ENCODE measurements at places on chromosomes 11 and 22.
A peak's percentile ranks its signal among the peaks of the same experiment; 100 is the strongest.

DNA sequence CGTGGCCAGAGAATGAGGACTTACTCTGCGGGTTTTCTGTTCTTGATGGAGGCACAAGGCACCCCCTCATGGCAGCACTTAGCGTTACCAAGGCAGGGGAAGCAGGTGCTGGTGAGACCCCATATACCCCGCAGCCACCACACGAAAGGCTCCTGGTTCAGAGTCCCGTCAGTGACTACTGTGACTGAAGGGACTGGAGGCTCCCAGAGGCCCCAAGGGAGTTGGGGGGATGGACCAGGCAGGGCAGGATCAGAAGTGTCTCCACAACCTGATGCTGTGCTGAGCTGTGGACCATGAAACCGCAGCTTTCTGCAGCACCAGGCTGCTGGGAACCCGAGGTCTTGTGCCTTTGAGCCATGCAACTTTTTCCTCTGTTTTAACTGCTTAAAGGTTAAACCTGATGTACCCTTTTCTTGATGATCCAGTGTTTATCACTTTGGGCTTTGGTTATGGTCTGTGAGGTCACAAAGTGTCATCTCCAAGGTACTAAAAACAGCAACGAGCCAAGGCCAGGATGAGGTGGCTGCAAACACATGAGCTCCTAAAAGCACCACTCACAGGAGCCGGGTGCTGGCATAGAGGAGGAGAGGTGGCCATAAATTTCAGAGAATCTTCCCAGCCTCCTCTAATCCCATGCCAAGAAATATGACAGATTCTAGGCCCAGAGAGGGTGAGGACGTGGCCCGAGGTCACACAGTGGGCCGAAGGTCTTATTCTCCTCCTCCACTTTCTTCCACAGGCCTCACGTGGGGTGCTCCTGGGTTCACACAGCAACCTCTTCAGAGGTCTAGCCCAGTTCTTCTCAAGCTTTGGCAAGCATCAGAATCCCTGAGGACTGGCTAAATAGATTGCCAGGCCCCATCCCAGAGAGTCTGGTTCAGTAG lies 4.2 kb upstream of the LRRC32 start:
- DNase-seq: no peak

DNA sequence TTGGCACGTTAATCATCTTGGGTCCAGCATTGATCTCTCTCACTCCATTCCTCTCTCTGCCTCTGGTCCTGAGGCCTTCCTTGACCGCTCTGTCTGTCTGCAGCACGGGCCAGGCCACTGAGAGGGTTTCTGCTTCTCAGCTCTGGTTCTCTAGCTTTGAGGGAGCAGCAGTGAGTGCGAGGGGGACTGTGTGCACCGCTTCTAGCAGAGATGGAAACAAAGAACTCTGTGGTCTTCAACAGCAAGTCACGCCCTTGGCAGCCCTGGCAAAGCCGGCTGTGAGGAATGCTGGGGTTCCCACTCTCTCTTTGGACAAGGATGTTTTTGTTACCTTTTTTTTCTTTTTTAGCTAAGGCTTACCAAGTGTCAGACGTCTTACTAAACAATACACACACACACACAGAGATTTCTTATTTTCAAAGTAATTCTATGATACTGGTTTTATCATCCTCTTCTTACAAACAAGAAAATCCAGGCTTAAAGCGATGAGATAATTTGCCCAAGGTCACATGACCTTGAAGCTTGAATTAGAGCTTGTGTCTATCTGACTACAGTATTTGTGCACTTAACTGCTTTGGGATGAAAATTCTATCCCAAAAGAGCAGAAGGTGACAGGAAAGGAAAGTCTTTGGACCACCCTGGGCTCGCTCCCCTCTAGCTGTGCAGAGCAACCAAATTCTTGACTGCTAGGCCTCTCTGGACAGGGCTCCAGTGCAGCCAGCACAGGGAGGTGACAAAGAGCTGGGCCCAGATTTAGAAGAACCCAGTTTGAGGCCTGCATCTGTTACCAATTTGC lies 293.2 kb downstream of the NTM start:
- DNase-seq: peak; percentile 66

- DNase-seq: no peak
Measured at GRCh38 chr11:95304777-95305176, 73.8 kb upstream of the SESN3 start.

- DNase-seq: no peak
Measured at GRCh38 chr11:96317985-96318384, 25.0 kb downstream of the MAML2 start.

DNA sequence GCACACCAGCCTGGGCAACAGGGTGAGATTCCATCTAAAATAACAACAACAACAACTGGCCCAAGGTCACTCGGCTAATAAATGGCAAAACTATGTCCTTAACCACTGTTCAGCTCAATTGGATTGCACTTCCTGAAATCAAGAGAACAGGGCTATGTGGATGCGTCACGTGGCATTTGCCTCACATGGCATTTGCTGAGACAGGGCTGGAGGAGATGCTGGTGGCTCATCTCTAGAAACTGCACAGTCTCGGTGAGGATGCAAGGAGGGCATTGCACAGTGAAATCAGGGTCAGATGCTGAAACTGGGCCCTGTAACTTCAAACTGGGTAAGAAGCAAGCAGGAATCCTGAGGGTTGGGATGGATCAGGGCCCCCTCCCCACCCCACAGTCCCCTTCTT lies 171.9 kb downstream of the BUD13 start:
- no peak for DNase-seq

GRCh38 chr11:56140151-56140661 lies at the start of gene OR8J3:
TSS of gene OR8J3 (minus strand) at chr11:56140201. CDS start at chr11:56137718, 2,483 bp downstream.
- DNase-seq: no peak

GRCh38 chr11:124519850-124520549 lies 23.5 kb downstream of the OR8B12 start:
- DNase-seq: no peak

DNA sequence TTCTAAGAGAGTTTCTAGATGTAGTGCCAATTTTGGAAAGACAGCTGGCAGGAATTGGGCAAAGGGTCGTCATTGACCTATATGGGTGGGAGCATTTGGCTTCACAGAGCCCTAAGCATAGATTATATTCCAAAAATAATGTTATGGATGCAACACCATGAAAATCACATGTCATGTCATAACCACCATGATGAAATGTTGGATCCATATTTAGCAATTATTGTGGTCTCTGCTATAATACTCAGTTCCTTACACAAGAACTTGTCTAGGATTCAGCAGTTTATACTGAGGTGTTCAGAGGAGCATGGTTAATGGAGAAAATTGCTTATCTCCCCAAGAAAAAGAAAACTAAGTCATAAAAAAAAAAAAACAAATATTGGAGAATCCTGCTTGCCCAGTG lies 31.6 kb downstream of the NTM start:
- DNase-seq: no peak

GRCh38 chr11:12512826-12513395 lies 135.5 kb downstream of the PARVA start:
- no peak for DNase-seq

DNA sequence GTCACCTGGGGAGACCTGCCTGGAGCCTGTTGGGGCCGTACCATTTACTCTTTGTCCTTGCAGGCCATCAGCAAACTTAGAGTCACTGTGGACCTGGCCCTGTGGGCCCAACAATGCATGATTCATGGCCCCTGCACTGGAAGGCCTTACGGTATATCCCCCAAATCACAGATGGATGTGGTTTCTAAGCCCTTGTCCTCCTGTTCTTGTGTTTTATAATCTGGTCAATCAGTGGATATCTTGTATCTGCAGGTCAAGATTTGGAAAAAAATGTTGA lies 6.2 kb downstream of the TSKU start:
- no peak for DNase-seq

DNA sequence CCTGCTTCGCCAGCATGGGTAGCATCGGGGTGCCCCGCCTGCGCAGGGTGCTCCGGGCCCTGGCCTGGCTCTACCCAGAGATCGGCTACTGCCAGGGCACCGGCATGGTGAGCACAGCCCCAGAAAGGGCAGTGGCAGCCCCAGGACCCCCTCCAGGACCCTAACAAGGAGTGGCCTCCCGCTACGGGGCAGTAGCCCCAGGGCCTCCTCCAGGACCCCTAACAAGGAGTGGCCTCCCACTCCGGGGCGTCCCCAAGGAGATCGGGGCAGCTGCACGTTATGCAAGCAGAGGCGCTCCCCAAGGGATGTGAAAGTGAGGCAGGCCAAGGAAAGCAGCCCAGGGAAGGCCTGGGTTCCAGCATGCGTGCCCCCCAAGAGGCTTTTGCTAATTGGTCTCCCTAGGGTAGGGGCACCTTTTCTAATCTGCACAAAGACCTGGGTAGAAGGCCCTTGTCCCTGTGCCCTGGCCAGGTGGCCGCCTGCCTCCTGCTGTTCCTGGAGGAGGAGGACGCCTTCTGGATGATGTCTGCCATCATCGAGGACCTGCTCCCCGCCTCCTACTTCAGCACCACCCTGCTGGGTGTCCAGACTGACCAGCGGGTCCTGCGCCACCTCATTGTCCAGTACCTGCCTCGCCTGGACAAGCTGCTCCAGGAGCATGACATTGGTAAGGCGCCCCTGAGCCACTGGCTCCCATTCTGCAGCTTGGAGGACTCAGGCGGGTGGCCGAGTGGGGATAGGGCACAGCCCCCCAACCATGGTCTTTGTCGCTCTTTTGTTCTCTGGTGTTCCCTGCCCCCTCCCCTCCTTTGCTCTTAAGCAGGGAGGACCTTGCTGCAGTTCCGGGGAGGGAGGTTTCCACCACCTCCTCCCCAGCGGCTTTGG lies 35.0 kb downstream of the SGSM3 start:
- DNase-seq: no peak

DNA sequence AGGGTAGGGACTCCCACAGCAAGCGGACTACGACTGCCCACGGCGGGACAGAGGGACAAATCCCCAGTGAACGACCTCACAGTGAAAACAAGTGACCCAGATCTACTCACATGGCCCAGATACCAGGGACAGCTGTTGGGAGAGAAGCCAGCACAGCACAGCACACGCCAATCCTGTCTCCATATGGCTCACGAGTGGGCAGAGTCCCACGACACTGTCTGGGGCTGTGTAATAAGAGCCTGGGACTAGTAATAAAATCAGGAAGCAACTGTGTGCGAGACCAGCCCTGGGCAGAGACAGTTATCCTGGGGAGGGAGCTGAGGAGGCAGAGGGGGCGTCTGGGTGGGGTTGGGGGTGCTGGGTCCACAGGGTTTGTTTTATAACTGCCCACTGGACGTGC lies 385.0 kb downstream of the CTTN start:
- DNase-seq: no peak

- no peak for DNase-seq
Measured at GRCh38 chr22:31857247-31857646, 87.1 kb upstream of the YWHAH start.

DNA sequence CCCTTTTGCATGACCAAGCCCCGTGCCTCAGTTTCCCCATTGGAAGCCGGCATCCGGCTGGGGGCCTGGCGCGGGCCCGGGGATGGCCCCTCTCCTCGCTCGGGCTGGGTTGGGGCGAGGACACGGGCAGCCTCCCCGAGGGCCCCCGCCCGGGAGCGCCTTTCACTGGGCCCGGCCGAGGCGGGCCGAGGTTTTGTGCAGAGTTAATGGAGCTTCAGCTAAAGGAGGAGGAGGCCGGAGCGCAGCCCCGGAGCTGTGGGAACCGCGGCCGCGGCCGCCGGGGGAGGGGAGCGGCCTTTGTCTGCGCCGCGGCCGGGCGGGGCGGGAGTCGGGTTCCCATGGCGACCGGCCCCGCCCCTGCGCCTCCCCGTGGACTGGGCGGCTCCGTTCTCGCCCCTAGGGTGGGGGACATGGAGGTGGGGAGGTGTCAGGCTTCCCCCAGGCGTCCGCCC lies 1.4 kb upstream of the MAPK11 start:
- DNase-seq: no peak

DNA sequence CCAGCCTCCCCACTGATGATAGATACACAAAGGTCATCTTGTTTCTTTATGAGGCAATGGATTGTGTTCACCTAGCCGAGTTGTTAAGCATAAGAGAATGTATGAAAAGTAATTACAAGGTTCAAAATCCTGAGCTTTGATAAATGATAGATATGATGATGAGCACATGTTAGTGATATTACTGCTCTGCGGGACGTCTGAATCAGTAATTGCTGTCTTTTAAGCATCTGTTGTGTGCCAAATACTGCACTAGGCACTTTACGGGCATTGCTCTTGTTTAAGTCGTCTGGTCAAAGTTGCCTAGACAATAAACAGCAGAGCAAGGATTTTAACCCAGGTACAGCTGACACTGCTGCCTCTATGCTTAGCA lies 559 bp upstream of the RNF141 start:
- no peak for DNase-seq

GRCh38 chr11:67492069-67492727 lies 9.4 kb downstream of the AIP start:
- no peak for DNase-seq

DNA sequence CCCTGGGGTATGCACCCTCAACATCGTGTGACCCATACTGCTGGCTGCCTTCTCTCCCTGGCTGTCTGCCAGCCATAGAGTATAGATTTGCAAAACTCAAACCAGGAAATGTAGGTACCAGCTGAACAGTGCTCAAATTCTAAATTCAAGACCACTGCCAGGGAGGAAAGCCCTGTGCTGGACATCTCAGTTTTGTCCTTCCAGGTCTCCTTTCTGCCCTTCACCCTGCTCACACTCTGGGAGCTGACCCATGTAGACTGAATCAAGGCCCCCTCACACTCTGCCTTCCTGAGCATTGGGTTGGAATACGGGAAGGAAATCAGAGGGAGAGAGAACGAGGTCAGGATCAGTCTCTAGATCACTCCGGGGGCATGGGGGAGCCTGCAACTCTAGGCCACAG lies 12.4 kb upstream of the DRD2 start:
- no peak for DNase-seq

DNA sequence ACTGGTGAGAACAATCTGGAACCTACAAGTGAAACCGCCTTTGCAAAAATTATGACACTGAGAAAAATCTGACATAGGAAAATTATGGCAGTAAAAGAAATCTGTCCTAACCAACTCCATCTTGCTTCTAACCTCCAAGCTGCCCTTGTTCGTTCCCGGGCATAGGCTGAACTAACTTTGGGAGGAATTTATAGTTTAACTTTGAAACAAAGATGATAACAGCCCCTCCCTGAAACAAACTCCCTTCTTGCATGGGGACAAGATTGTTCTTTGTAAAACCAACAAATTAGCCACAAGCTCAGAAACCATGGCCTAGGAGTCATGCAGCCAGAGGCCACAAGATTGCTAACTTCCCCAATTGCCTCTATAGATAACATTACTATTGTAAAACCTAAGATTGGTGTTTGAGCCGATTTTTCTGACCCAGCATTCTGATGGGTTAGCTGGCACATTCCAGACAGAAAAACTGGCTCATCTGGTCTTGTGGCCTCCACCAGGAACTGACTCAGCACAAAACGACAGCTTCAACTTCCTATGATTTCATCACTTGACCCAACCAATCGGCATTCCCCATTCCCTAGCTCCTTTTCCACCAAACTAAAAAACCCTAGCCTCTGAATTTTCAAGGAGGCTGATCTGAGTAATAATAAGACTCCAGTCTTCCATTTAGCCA lies 3.6 kb upstream of the CCDC81 start:
- no peak for DNase-seq

GRCh38 chr22:49827271-49827852 lies 311 bp downstream of the BRD1 start:
- no peak for DNase-seq

DNA sequence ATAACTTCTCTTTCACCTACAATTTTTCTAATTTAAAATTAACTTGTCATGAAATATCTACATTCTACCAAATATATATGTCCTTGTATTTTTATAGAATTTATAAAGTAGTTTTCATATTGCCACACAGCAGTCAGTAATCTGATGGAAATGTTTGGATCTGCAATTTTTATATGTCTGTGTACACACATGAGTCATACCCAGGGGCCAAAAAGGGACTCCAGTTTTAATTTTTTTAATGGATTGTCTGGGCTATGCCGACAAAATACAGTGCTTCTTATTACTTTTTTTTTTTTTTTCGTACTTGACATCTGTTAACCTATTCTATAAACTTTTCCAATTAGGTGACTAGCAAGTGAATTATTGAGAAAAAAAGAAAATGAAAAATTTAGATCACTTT lies 6.3 kb downstream of the GUCY1A2 start:
- DNase-seq: no peak
